ENCODE measurements at places on chromosomes 4 and X.

DNA sequence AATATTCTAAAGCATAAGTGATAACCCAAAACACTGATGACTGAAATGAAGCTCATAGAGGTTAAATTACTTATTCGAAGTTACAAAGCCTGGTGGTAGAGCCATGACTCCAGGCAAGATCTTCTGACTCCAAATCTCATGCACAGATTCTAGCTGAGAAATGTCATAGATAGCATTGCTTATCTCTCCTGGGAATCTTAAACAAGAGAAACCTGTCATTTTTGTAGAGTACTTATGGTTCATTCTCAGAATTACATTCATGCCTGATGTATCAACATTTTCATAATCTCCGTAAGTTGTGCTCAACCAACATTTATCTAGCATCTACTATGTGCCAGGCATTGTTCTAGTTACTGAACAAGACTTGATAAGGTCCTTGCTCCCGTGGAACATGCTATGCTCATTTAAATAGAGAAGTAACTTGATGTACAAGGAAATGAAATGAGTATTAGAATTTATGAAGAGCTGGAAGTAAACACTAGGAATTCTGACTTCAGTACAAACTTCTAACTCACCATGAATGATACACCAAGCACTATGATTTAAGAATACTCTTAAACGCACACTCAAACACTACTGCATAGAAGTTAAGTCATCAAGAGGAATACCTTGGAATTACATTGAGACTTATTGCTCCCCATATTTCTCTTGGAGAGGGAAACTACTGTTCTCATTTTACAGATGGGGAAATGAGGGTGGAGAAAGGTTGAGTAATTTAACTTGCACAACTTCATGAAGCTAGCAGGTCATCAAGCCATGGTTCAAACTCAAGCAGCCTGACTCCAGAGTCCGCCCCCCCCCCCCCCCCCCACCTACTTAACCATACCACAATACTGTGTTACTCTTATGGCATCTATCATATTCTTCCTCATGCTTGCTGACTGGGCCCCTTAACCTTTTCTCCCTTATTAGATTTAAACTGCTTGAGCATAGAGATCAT lies 45.4 kb downstream of the MBNL3 start:
- peak; percentile 8 for DNase-seq

DNA sequence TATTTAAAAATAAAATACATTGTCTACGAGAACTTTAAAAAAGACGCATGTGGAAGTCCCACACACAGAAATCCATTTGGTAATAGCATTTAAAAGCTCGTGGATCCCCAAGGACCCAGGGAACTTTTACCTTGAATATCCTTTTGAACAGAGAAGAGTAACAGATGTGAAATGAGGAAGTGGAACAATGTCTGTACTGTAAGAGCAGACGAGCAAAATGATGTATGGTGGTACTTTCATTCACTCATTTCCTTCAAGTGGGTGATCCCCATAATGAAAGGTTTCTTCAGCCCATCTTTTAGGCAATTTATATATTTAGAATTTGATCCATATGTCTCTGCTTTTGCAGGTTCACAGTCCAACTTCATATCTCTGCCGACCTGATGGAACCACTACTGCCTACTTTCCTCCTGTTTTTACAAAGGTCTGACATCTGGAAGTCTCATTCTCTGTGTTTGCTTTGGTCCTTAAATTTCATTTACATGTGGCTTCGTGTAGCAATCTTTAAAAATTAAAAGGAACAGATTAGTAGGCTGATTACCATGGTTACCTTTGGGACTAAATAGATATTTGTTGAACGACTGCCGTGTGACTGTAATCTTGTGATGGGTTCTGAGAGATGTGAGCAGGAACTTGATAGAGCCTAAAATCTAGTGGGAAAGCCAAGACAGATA lies 188.4 kb downstream of the PALLD start:
- no peak for DNase-seq

- DNase-seq = peak; percentile 37
These were observed 11.6 kb downstream of the CXCL13 start for GRCh38 chr4:77617203-77617602.

GRCh38 chr4:57068237-57068981 lies 41.8 kb downstream of the IGFBP7 start:
- DNase-seq = no peak

DNA sequence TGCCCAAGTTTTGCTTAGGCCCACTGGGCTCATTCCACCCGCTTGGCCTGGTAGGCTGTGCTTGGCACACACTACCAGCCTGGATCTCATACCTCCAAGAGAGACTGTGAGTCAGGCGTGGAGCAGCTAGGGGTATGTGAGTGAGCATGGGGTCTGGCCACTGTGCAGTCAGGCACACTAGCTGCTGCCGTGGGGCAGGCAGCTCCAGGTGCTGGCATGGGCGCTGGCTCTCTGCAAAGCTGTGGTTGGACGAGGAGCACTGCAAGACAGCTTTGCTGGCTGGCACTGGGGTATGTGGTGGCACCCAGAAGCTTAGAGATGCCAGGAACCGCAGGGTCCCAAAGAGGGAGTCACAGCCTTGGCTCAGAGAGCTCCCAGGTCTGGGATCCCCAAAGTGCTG lies 377.8 kb downstream of the KCTD8 start:
- DNase-seq = no peak

- peak; percentile 66 for DNase-seq
These were observed 57.1 kb downstream of the PDLIM5 start for GRCh38 chr4:94508806-94509205.

GRCh38 chr4:2799971-2800690 lies 7.2 kb downstream of the SH3BP2 start:
- DNase-seq = no peak

DNA sequence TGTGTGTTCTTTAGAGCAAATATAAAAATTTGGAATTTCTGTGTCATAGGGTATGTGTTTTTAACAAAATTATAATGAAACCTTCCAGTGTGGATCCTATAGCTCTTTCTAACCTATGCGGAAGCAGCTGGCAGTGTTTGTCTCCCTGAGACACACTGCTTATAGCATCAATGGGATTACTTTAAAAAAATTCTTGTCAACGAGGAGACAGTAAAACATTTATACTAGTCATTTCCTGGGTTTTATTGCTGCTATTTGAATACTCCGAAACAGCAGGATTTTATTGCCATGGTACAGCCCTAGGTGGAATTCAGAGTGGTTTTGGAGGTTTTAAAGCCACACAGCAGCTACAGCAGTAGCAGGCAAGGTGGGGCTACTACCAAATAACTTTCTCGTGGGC lies 145.1 kb upstream of the IL1RAPL2 start:
- DNase-seq = no peak

GRCh38 chr4:148901075-148901705 lies 459.0 kb upstream of the NR3C2 start:
- DNase-seq = no peak

GRCh38 chr4:12178614-12179610 lies 750.2 kb upstream of the HS3ST1 start:
- DNase-seq = no peak

DNA sequence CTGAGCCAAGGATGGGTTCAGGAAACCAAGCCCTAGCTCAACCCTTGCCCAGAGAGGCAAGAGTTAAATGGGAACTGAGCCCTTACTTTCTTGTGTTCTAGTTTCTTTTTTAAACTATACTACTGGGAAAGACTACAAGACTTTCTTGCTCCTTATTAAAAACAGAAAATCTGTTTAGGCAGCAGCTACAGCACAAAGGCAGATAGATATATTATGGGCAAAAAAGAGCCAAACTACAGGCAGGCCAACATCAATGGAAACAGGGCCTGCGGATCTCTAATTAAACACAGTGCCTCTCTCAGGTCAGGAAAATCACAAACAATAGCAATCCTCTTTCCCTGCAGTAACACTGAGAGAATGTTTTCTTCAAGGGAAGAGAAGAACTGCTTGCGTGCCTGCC lies 226.0 kb downstream of the LDB2 start:
- DNase-seq = no peak

- DNase-seq = no peak
These were observed 18.8 kb upstream of the NWD2 start for GRCh38 chr4:37225778-37226177.

GRCh38 chr4:22780317-22780716 lies 87.6 kb downstream of the GBA3 start:
- no peak for DNase-seq

GRCh38 chr4:80989921-80990544 lies 40.5 kb upstream of the BMP3 start:
- DNase-seq = peak; percentile 73

DNA sequence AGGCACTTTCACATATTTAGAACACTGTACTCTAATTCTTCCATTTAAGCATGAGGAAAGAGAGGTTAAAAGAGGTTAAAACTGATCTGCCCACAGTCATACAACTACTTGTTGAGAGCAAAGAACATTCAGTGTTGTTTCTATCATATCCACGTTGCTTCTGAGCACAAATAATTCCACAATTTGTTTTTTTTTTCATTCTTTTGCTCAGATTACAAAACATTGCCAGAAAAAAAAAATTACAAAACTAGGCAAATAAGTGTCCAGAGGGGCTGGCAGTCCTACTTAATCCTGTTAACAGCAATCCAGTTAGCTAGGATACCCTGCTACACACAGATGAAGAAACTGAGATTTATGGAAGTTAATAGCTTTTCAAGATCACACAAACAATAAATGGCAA lies 6.3 kb upstream of the USP53 start:
- no peak for DNase-seq

DNA sequence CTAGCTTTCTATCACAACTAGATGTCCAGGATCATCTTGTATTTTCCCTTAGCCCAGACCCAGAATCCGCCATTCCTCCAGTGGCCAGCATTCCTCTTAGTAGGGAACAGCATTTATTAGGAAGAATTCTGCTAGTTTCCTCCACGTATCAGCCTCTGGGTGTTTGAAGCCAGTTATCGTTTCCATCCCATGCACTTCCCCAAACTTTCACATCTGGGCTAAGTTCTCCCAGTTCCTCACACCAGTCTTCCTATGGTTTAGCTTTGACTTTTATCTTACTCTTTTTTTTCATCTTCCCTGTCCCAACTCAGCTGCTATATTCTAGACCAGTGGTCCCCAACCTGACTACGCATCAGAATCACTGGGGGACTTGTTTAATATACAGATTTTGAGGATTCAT lies 53.5 kb upstream of the PRSS48 start:
- DNase-seq = no peak

DNA sequence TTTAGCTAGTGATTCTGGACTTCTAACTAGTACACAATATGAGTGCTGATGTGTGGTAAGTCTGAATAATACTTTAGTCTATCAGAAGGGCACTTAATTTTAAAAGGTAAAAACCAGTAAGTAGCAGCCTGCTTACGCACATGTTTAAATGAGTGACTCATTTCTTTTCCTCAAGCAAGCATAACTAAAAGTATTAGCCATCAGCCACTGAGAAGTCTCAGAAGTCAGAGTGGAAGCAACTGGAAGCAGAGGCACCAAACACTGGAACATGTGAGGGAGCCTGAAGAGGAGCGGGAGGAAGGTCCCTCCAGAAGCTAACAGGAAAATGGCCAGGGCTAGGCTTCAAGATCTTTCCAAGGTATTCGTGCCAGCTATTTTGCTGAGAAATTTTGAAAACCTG lies 257.7 kb downstream of the RAPGEF2 start:
- peak; percentile 88 for DNase-seq

GRCh38 chr4:25873632-25874129 lies 10.9 kb upstream of the SEL1L3 start:
- no peak for DNase-seq

All from AG10803 (cell line).